ENCODE measurements at places on chromosomes 16 and 17.

- no peak for DNase-seq
Measured at GRCh38 chr17:82599674-82600661, 48.3 kb downstream of the WDR45B start.

- no peak for DNase-seq
Measured at GRCh38 chr17:41307647-41308046, 1.5 kb downstream of the KRTAP16-1 start.

DNA sequence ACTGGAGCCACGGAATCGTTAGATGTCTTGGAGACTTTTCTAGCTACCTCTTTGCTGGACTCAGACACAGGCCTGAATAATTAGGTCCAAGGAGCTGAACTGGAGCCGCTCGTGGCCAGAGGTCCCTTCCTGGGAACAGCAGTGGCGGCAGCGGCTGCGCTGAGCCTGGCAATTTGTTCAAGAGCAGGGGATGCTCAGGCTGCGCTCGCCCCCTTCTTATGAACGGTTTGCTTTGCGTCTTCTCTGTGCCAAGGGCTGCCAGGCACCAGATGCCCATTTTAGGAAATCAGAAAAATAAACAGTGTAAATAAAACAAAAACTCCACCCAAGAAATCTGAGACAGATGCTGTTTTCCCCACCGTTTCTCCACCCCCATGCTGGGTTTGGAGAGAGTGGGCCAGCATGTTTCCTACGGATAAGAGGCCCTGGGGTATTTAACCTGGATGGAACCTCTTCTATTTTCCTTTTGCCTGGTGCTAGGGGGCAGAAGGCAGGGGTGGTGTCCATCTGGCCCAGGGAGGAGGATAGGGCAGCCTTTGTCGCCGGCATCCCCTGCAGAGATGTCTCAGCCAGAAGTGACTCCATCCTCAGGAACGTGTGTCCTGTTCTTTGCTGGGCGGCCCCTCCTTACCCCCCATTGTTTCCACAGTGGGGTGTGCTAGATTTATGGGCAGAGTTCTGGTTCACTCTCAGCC, 163.4 kb downstream of the SEC14L1 start:
- no peak for DNase-seq

GRCh38 chr16:74431516-74431915, 10.2 kb upstream of the CLEC18B start:
- DNase-seq, result no peak

DNA sequence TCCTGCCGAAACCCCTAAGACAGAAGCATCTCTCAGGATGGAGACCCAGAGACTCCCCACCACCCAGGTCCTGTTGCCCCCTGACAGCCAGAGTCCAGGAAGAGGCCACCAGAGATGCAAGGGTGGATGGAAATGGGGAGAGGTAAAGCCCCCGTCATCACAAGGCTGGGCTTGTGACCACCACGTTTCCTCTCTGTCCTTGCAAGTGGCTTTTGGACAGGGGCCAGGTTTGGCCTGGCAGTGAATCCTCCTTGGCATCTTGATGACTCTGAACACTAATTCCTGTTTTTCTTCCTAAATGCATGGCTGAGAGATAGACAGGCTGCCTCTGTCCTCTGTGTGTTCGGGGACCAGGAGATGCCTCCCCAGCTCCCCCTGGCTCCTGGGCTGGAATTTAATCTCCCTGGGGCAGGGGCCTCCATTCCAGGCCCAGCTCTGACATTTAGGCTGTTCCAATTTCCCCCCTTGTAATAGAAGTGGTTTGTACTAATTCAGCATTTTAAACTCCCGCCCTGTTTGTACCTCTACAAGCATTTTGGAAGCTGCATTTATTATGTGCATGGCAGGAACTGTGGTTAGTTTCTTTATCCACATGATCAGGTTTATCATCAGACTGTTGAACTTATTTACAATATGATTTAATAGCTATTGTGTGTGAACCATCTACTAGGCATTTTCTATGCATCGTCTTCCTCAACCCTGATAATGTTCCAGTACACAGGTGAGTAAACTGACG, 116.1 kb upstream of the IRX6 start:
- no peak for DNase-seq

- no peak for DNase-seq
Measured at GRCh38 chr17:65514082-65514481, 47.4 kb downstream of the AXIN2 start.

DNA sequence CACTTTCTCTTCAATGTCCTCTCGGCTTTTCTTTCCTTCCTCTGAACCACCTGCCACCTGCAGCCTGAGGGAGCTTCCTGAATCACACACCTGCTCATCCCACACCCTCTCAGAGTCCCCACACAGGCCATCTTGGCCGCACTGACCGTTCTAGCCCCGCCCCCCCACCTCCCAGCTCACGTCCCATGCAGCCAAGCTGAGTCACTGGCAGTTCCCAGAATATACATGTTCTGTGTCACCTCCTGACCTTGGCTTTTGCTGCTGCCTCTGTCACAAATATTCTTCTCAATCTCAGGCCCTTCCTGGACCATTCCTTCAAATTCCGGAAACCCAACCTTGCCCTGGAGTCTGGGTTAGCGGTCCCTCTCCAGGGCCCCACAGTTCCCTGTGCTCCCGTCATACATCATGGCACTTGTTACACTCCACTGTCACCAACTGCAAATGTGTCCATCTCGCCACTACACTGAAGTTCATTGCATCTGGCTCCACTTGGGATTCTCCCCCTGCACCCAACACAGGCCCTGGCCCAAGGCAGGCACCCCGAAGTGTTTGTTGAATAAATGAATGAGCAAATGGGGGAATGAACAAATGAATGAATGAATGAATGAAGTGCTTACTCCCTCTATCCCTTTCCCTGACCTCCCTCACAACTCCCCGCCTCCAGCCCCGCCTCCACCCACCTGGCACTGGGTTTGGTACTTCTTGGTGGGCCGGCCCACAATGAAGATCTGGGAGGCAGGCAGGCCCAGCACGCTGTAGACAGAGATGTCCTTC, 12.8 kb downstream of the PIMREG start:
- no peak for DNase-seq

DNA sequence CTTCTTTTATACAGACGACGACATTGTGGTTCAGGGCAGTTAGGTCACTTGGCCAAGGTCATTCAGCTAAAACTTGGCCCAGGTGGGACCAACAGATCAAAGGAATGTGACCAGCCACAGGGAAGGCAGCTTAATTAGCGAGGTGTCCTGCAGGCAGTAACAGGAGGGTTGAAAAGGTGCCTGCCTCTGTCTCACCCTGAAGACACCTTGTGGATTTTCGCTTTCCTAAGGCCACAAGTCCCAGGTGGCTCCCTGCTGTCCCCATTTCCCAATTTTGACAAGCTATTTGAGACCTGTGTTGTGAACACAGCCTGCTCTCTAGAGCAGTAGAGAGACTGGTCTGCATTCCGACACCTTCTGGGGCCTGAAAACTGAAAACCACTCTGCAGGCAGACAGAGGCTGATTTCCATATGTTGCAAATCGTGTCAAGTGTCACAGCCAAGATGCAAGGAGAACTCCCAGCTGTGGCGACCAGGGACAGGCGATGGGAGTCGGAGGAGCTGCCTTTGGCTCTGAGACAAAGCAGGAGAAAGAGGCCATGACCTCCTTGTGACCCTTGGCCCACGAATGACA, 593.1 kb upstream of the CDH5 start:
- DNase-seq, result no peak

DNA sequence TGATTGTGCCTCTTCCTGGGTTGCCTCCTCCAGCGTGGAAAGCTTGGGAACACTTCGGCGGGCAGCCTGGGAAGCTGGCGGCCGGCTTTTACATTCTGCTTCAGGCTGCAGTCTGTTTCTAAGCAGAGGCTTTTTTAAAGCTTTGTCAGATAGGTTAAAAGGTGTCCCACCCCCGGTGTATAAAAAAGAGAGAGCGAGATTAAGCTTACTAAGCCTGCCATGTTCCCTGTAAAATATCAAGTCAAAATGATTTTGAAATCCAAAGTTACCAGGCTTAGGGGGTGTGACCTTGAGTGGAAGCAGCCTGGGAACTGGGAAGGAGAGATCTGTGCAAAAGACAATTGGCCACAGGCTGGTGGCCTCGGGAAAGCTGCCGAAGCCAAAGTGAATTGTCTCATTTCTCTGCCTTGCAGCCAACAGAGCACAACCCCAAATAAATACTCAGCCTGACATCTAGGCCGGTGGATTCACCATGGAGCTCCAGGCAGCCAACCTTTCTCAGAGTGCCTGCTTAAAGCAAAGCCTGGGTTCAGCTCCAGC, 254.5 kb downstream of the FTO start:
- no peak for DNase-seq

- no peak for DNase-seq
Measured at GRCh38 chr17:28723159-28723835, 2.7 kb downstream of the TLCD1 start.

DNA sequence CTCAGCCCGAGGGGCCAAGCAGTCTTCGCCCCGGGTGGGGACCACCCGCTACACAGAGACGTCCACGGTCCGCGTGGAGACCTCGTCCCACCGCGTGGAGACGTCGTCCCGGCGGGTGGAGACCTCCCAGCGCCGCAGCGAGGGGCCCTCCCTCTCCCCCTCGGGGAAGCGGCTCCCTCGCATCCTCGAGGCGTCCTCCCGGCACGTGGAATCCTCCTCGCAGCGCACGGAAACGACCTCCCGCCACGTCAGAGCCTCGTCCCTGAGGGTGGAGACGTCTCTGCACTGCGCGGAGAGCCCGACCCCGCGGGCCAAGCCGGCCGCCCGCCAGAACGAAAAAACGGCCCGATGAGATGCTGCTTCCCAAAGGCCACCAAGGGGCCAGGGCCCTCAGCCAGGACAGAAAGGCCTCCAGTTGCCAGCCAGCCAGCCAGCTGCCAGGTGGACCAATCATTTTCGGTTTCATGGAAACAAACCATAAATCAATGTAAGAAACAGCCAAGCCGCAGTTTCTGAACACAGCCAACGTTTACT, 424 bp downstream of the C17orf100 start:
- no peak for DNase-seq

GRCh38 chr16:78176435-78176834, 77.0 kb downstream of the WWOX start:
- DNase-seq, result no peak

DNA sequence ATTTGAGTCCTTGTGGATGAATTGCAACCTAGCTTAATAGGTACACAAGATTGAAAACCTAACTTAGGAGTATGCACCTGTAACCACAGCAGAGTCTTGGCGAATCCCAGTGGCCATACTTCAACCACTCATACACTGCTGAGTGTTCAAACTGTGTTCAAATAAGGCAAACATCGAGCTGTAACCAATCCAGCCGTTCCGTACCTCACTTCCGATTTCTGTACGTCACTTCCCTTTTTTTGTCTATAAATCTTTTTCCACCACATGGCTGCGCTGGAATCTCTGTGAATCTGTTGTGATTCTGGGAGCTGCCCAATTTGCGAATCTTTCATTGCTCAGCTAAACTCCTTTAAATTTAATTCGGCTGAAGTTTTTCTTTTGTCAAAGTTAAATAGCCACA, 190.6 kb downstream of the MAF start:
- DNase-seq, result no peak

- no peak for DNase-seq
Measured at GRCh38 chr16:56936491-56936890, 4.5 kb downstream of the HERPUD1 start.

DNA sequence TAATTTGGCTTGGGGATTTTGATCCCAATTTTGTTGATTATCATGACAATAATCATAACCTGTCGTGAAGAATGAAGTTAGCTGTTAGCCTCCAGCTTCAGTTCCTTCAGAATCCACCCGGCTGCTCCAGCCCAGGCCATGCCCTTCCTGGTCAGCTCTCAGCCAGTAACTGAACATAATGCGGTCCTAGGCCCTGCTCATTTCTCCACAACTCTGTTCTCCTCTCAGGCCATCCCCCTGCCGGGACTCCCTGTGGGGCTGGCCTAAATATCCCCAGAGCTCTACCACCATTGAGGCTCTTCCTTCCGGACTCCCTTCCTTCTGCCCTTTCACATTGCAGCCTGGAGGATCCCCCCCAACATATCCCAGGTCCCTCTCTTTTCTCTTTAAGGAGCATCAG, 833.4 kb upstream of the GOT2 start:
- DNase-seq, result no peak

DNA sequence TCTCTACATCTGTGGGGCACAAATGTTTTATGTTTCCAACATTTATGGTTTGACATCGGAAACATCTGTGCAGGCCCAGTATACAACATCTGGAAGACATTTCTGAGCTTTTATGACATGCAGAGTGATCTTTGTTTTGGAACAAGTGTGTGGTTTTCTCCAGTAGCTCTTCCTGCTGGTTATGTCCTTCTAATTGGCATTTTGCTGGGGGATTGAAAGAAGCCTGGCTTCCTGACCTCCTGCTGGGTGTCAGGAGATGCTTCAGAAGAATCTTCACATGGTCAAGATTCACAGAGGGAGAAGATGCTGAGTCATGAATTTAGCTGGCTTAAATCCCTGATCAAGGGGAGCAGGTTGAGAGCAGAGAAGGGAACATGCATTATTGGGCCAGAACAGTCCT, 279.5 kb upstream of the MYOCD start:
- no peak for DNase-seq

DNA sequence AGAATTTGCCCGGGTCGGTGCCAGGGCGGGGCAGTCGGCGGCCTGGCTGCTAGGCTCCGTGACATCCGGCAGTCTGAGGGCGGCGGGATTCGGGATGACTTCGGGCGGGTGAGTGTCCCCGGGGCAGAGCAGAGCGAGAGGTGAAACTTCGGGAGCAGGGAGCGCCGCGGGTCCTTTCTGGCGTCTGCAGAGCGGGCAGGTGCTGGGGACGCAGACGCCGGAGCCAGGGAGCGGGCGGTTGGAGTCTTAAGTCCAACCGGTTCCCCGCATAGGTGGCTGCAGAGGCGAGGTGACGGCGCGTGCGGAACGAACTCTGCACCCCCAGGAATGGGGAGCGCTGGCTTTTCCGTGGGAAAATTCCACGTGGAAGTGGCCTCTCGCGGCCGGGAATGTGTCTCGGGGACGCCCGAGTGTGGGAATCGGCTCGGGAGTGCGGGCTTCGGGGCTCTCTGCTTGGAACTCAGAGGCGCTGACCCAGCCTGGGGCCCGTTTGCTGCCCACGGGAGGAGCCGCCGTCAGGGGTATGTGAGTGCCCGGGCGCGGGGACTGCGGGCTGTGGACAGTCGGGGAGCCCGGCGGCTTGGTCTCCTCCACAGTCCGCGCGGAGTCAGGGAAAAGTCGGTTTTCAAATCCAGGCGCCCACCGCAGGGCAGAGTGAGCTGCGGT, at the start of gene B4GALNT2:
Gene B4GALNT2, plus strand, starts transcription at position 71 of the 666 bp plus-strand sequence. Its CDS starts 24 bp downstream, at position 95.
- no peak for DNase-seq

GRCh38 chr16:354971-355461, 2.5 kb upstream of the AXIN1 start:
- DNase-seq, result no peak

DNA sequence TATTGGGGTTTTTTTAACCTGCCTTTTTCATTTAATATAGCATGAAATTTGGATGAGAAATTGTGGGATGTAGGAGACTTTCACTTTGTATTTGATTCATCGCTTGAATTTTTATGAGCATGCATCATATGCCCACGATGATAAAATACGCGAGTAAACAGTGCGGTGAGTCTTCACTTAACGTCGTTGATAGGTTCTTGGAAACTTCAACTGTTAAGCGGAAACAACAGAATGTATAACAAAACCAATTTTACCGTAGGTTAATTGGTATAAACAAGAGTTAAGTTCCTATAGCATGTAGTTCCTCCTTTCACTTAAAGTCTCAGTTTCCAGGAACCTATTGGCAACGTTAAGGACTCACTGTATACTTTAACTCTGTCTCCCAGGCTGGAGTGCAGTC, 28.7 kb downstream of the MMP15 start:
- no peak for DNase-seq

GRCh38 chr17:79970576-79971068, 65.0 kb downstream of the TBC1D16 start:
- no peak for DNase-seq
